Stimulated activated CD4-positive, alpha-beta T cell treated with anti-CD3 and anti-CD28 coated beads, TNF-alpha, amount 100 ng/mL, for 1 hour (primary cell): ENCODE measurements at places on chromosomes 1 and 21.

DNA sequence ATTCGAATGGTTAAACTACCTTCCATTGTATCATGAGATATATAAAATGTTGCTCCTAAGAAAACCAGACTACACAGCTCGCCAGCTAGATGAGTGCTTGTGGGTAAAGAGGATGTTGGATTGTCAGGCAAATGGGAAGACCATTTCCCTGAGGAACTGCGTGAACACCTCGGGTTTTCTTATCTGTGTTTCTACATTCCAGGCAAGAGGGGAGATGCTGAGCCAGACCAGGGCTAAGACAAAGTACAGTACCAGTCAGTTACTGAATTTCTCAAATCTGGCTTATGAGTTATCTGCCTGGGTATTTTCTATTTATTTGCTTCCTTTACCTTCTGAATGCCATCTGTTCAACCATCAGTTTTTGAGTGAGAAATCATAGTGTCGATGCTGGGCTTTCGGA lies 170.8 kb downstream of the PLA2G4A start:
- no peak for DNase-seq

DNA sequence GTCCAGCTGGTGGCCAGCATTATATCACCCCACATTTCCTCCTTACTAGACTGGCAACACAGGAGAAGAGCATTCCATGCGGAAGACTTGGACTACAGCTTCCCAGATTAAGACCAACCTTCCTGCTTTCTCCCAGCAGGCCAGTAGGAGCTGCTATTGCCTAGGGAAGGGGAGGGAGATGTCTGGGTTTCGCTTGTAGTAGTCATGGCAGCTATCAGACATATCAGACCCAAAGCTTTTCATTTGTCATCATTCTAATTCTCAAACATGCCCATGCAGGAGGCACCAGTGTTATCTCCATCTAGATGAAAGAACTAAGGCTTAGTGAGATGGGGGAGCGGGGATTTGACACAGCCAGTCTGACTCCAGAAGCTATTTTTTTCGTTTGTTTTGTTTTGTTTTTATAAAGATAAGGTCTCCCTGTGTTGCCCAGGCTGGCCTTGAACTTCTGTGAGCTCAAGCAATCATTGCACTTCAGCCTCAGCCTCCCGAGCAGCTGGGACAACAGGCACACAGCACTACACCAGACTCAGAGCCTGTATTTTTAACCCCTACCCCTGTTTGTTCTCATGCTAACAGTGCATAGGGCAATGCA lies 4.5 kb downstream of the PLA2G2A start:
- no peak for DNase-seq

DNA sequence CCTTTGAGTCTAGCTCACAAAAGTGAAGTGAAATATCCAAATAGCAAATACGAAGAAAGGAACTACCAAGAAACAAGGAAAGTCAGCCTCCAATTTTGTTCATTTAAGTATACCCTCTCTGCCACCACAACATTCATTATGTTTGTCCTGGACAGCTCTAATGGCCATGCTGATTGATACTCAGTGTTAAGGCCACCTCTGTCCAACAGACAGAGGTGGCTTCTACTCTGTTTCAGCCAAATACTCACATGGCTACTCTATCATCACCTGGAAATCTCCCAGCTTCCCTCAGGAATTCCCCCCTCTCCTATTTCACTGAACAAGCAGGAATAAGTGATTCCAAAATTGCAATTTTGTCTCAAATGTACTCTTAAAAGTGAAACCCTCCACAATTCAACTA lies 10.7 kb downstream of the APP start:
- no peak for DNase-seq

- DNase-seq = no peak
Observed at GRCh38 chr1:193787061-193787460, 600.6 kb upstream of the B3GALT2 start.

DNA sequence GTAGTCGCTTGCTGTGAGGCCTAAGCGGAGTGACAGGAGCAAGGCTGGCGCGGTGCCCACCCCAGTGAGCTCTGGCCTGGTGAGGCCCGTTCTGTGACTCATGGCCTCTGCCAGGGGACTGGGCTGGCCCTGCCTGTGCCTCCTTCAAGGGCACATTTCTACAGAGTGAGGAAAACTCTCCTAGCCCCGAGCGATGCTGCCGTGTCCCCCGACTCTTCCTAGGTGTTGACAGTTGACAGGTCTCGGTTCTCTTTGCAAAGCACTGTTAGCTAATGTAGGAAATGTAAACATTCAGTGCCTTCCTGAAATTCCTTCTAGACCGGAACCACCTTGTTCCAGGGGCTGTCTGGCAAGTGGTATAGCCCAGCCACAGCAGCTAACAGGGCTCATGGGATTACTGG lies 43.9 kb downstream of the ABCG1 start:
- DNase-seq = no peak

DNA sequence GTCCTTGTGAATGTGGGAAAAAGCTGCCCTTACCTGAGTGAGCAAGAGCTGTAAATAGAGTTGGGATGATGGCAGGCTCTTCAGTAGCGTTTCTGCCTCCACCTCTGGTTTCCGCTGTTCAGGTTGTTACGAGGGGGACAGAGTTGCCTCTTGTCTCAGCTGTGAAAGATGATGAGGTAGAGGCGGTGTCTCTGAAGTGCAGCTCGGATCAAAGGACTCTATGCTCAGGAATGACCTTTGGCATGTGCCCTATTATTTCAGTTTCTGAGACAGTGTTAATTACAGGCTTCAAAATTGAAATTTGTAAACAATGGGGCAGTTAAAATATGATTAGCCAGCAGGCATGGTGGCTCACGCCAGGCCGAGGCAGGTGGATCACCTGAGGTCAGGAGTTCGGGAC lies 70.3 kb downstream of the VPS26C start:
- no peak for DNase-seq

- no peak for DNase-seq
Observed at GRCh38 chr1:110424699-110425611, 17.5 kb upstream of the LAMTOR5 start.

- DNase-seq = peak; percentile 56
Observed at GRCh38 chr1:22704440-22705067, 6.1 kb upstream of the EPHB2 start.

GRCh38 chr1:38077523-38078147 lies 31.0 kb upstream of the POU3F1 start:
- no peak for DNase-seq

- DNase-seq = no peak
Observed at GRCh38 chr1:156384007-156384406, 15.0 kb downstream of the RHBG start.
